ENCODE measurements at places on chromosomes 7 and 10.

DNA sequence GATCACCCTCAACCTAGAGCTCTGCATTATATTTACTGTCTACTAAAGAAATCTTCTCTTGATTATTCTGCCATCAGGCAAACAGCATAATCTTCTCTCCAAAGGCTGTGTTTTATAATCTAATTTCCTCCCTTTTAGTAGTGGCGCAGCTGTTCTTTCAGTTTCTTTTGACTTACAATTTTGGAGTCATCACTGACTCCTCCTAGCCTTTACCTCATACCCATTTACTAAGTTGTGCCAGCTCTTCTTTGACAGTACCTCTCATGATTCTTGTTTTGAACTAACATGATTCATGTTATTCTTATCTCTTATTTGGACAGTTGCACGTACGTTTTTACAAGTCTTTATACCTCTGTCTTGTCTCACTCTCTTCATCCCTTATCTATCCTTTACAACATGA, 113.0 kb downstream of the FOXP2 start:
- no peak for DNase-seq

DNA sequence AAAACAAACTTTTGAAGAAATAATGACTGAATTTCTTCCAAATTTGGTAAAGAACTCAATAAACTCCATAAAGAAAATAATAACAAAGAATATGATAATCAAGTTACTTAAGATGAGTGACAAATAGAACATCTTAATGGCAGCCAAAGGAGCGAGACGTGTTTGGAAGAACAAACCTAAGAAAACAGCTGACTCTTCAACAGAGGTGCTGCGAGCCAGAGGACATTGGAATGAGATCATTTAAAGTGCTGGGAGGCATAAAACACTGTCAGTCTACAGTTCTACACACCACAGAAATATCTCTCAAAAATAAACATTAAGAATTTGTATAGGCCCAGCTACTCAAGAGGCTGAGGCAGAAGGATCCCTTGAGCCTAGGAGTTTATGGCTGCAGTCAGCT, 443.5 kb downstream of the PAXIP1 start:
- no peak for DNase-seq

DNA sequence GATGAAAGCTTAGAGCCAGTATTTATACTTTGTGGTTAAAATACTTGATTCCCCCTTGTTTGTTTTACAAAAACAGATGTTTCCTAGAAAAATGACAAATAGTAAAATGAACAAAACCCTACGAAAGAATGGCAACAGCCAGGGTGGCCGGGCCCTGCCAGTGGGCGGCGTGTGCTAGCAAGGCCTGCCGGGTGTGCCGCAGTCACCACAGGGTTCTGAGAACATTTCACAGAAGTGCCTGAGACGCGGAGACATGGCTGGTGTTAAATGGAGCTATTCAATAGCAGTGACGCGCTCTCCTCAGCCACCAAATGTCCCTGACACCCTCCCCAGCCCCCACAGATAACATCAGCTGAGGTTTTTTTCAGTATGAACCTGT, 14.5 kb downstream of the GPR146 start:
- peak; percentile 41 for DNase-seq

DNA sequence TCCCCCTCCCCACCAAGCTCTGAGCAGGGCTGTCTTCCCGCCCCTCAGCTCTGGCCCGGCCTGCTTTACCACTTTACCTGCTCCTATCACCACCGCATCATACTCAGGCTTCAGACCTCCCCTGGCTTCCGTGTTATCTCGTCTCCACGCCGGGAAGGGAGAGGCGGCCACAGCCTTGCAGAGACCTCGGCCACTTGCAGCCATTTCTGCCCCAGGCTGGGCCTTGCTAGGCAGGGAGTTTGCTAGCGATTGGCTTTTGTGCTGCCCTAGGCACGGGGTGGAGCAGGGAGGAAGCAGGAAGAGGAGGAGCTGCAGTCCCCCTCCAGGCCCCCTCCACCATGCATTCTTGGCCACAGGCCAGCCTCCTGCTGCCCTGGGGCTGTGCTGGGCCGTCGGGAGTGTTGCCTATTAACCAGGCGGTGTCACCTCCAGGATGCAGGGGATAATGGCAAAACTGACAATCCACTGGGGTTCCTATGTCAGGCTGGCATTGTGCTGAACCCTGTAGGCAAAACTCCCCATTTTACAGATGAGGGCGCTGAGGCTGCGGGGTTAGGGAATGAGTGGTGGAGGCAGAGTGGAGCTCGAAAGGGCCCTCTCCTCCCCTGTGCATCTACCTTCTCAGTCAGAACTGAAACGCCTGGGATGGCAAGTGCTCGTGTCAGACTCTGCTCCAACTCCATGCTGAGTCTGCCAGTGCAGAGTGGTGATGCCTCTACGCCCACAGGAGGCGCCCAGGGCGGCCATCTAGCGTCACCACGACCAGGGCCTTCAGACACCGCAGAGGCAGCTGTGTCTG, at the start of gene PYROXD2:
Gene PYROXD2 (minus strand): TSS at position 251 of the 799 bp plus-strand sequence. CDS start 47 bp downstream, at position 204.
- peak; percentile 87 for DNase-seq

GRCh38 chr7:114759347-114760062, 162.4 kb upstream of the MDFIC start:
- DNase-seq, result peak; percentile 34

DNA sequence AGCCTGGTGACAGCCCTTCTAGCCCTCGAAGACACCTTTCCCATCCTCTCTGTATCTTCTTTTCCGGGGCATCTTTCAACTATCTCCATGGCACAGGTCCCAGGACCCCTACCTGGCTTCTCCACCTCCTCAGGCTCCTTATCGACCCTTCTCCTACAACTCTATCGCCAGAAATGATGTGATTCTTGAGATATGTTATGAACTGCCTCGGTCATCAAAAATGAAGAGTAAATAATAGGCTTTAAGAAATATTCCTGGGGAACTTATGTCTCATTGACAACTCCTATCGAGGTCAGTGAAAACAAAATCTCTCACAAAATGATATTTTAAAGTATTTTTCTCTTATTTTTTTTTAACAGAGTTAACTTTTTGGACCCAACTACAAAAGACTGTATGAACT, 405.5 kb upstream of the SHH start:
- DNase-seq, result no peak

GRCh38 chr10:7033031-7033430, 377.8 kb downstream of the SFMBT2 start:
- no peak for DNase-seq

DNA sequence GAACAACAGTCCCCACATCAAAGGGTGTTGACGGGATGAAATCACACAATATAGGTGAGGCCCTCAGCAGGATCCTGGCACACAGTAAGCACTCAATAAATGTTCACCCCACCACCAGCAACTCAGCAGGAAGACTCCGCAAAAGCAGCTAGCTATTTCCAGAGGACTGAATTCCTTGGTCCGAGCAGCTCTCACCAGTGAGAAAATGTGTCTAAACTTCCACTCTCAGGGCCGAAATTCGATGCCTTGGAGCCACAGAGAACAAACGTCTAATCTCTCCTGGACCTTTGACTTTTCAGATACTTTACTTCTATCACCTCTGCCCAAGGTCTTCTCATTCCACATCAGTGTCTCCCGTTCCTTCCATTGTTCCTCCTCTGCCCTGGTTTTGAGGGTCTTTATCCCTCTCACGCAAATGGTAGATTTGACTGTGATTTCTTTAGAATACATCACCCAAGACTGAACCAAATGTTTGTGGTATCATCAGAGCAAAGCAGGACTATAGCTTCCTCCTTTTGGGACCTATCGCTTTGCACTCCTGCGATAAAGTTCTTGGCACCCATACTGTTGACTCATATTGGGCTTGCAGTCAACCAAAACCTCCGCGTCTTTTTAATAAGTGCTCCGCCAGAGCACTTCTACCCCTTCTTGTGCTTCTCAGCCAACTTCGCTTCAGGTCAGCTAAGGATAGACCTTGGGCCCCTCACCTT, 903 bp upstream of the NT5C2 start:
- no peak for DNase-seq

DNA sequence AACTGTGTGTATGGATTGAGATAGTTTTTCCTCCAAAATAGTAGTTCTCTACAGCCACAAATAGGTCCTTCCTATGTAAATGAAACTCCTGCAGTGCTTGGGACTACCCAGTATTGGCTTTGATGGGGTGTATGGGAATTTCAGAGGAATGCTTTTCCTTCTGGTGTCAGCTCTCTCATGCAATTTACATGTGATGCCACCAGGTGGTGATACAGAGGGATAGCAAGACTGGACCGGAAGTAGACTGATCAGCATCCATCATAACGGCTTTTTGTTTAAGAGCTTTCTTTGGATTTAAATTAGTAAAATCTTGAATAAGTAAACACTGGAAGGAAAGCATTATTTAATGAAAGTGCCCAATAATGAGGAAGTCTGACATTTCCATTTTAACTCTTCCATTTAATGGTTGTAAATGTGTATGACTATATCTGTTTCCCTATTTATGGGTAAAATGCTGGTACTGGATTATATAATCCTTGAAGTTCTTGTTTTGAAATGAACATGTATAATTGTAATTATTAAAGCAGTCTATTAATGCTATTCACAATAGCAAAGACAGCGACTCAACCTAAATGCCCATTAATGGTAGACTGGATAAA, 22.7 kb downstream of the DYNC1I1 start:
- peak; percentile 15 for DNase-seq

DNA sequence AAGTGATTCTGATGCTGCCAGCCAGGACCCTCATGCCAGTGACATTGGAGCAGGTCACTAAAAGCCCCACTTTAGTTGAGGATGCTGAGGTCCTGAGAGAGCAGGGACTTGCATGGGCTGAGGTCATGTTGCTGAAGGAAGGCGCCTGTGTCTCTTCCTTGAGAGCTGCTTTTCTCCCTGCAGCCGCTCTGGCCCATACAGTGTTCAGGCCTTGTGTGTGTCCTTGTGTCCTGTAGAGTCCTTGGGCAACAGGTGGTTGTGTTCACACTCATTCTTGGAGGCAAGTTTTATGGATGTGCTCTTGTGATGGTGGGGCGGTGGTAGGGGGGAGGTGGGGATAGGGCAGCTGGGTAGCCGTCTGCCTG, 33.3 kb downstream of the TSPAN14 start:
- no peak for DNase-seq

DNA sequence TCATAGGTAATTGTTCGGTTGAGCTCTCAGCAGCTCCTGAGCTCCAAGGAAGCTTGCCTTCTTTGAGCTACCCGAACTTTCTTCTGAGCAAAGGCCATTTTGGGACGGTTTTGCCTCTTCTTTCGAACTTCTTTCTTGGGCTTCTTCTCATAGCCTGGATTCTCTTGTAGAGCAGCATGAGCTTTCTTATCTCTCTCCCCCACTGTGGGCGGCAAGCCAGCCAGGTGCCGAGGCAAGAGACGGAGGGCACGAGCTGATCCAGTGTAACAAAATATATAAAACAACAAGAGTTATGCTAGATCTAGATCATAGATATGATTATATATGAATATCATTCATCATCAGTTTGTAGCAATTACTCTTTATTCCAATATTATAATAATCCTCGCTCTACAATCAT, 16.5 kb upstream of the KNDC1 start:
- no peak for DNase-seq

DNA sequence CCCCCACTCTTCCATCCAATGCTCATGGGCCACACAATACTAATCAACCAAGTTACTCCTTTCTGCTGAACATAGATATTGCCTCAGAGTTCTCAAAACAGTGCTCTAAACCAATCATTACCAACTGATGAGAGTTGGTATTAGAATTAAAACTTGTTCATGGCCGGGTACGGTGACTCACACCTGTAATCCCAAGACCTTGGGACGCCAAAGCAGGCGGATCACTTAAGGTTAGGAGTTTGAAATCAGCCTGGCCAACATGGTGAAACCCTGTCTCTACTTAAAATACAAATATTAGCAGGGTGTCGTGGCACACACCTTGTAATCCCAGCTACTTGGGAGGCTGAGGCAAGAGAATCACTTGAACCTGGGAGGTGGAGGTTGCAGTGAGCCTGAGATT, 8.2 kb downstream of the TM9SF3 start:
- no peak for DNase-seq

DNA sequence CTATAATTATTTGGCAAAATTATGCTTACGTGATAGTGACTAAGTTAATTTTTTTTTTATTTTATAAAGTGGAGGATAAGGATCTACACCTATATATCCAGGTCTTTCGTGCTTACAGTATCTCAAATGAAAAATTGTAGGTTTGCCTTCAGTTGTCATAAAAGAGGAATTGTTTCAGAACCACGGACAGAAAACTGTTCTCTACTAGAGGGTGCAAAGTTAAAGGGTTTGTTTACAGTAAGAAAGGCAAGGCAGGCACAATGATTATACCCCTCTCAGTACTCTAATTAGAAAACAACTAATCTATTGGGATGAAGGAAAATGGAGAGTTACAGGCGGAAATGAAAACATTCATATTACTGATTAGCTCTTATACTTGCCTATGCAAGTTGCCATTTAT, 1.5 kb downstream of the PCLO start:
- DNase-seq, result no peak

GRCh38 chr10:55369670-55370420, 568.8 kb upstream of the PCDH15 start:
- DNase-seq, result peak; percentile 7

DNA sequence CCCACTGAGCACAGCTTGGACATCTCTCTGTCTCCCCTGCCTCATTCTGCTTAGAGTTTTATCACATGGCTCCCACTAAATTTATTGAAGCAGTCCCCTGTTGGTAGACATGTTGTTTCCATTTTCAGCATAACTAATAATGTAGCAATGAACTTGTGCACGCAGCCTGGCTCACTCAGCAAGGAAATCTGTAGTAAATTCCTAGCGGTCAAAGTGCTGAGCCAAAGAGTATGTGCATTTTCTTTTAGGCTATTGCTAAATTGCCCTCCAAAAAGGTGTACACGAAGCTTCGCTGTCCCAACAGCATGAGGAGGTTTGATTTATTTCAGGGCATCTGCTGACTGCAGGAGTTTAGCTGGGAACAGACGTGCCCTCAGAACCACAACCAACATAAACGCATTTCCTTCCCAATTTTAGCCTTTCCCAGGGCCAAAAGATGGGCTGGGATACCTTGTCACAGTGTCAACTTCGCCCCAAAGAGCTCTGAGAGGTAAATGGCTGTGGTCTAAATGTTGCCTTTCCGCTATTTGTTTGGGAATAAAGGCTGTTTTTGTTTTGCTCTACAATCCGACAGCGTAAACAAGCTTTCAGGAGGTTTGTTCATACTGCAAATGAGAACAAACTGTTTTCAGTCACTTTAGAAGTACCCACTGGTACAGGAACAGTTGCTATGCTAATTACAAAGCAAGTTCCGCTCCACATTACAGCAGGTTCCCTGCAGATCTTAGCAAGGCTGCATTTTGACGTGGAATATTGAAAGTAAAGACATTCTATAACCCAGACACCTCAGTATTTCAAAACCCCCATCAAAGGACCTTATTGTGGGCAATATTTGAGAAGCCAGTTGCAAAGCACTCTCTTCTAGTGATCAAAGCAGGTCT, 16.8 kb downstream of the VSIR start:
- no peak for DNase-seq

GRCh38 chr10:133397938-133398337, 4.0 kb downstream of the MTG1 start:
- peak; percentile 46 for DNase-seq

GRCh38 chr10:14736600-14737081, 38.1 kb downstream of the FAM107B start:
- DNase-seq, result no peak

GRCh38 chr7:69736126-69736810, 138.0 kb downstream of the AUTS2 start:
- DNase-seq, result no peak

- no peak for DNase-seq
Observed at GRCh38 chr7:88686468-88687229, 72.9 kb upstream of the ZNF804B start.

Data from HCEC 1CT (cell line).